Subcutaneous adipose tissue (tissue), 4 donors: ENCODE measurements at places on chromosomes 3 and 15. TPM values are rescaled to one million over a fixed set of nuclear protein-coding genes. Genes with fewer than 3 reads are reported as not detected.

THRB gene
- total RNA-seq, result 37.7 TPM

SERF2 gene
- total RNA-seq, result 797 TPM

RNU6-1 gene
- total RNA-seq, result not detected

CISH gene
- 4.8 TPM for total RNA-seq

LNP1 gene
- total RNA-seq, result 4.3 TPM

ARL14 gene
- not detected for total RNA-seq

FAM174B gene
- 8.5 TPM for total RNA-seq

SLC51A gene
- not detected for total RNA-seq
